Activated naive CD8-positive, alpha-beta T cell treated with anti-CD3 and anti-CD28 coated beads for 36 hours (primary cell): ENCODE measurements at places on chromosomes 1 and 21.

DNA sequence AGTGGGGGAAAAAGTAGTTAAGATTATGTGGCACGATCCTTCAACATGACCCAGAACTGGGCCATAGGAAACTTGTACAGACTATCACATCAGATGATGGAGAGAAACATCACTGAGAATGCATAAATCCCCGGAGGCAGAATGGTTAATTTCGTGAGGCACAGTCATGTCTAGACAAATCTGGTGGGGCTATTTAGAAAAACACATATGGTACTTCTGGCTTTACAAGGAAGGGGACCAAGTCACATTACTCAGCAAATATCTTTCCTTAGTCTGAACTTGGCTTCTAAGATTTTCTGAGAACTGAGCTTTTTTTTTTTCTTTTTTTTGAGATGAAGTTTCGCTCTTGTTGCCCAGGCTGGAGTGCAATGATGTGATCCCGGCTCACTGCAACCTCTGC lies 9.2 kb upstream of the UQCRHL start:
- DNase-seq: no peak

DNA sequence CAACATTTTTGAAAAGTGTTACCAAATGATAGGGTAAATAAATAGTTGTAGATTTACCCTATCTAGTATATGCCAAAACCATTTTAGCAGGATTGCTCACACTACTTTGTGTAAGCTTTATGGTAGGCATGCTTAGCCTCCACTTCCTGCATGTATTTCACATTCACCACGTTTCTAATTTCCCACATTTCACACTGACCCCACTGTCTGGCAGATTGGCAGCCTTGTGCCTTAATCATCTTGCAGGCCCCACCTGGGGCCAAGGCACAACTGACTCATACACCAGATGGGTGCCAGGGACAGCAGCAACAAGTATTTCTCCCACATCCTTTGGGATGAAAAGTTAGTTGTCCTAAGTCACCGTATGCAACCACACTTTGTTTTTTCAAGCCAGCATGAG lies 21.2 kb upstream of the CENPF start:
- no peak for DNase-seq

- no peak for DNase-seq
These were observed 31.4 kb upstream of the OLIG2 start for GRCh38 chr21:32994305-32994704.

- no peak for DNase-seq
These were observed 70.8 kb downstream of the PLPP3 start for GRCh38 chr1:56508523-56508983.

GRCh38 chr1:1189111-1189510 lies 15.4 kb downstream of the TTLL10 start:
- DNase-seq: no peak

DNA sequence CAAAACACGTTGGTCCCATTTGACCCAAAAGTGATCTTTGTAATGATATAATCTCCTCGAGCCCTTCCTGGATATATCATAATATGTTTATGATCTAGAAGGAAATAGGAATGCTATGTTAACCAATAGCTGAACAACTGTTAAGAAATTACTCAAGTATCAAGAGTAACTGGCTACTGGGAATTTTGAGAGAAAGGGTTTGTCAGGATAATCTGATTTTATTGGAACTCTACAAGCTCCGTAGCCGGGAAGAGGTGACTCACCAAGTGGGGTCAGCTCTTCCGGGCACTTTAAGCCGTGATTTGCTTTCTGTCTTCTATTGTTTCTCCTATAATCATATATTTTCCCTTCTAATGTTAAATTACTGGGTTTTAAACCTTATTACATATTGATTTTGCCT lies 250.5 kb upstream of the POGK start:
- no peak for DNase-seq

DNA sequence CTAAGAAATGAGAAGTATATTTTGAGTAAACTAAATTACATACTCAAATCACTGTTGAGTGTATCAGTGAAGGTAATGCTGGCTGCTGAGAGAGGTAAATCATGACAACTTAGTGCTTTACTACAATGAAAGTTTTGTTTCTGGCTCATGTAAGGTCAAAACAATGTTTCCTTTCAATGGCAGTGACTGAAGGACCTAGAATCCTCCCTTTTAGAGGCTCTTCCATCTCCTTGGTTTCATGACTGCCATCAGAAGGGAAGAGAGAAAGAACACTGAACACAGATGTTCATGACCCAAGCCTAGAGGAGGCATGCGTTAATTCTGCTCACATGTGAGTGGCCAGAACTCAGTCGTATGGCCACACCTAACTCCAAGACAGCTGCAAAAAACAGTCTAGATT lies 130.6 kb downstream of the AKT3 start:
- no peak for DNase-seq

GRCh38 chr1:90190523-90190922 lies 195.6 kb downstream of the ZNF326 start:
- DNase-seq: no peak

- no peak for DNase-seq
These were observed 39.2 kb downstream of the SIPA1L2 start for GRCh38 chr1:232590744-232591082.

GRCh38 chr1:193931356-193931755 lies 744.9 kb upstream of the B3GALT2 start:
- DNase-seq: no peak

GRCh38 chr1:207424570-207425131 lies 29.5 kb upstream of the CR2 start:
- no peak for DNase-seq

GRCh38 chr1:185529673-185530072 lies 204.5 kb upstream of the HMCN1 start:
- no peak for DNase-seq

GRCh38 chr1:16173447-16174260 lies 17.8 kb upstream of the EPHA2 start:
- no peak for DNase-seq

- no peak for DNase-seq
These were observed 68.3 kb downstream of the PLA2G4A start for GRCh38 chr1:186897008-186897407.

DNA sequence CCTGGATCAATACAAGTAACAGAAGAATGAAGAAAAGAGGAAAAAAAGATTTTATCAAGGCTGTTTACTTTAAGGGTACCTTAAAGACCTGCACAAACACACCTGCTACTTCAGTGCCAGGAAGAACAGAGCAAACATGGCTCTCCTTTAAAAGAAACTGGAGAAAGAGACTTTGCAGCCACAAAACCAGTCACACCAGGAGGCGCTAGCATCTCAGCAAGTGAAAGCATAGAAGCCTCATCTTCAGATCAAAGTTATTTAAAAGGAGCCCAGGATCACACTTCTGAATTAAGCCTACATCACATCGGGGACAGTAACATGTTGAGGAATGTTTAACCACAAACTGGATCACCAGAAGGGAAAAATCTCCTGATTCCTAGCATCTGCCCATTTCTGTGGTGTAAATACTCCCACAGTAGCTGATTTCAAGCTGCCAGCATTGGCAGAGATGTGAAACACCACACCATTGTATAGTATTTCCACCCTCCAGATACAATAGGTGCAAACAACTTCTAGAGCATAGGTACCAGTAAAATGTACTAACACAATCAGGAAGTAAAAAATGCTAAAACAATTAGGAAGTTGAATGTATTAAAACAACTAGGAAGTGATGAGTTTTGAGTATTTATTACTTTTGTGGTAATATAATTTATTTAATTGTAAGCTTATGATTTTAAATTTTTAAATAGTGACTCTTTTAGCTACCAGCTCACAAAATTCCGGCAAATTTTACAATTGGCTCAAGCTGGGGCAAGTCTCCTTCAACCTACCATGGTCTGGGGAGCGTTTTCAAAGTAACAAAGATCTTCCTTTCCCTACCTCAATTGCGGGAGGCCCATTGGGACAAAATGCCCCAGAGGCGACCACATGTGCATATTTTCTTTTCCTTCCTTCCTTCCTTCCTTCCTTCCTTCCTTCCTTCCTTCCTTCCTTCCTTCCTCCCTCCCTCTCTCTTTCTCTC lies 105.3 kb upstream of the CLDN14 start:
- DNase-seq: no peak

GRCh38 chr1:222824641-222825040 lies 9.8 kb downstream of the DISP1 start:
- no peak for DNase-seq

DNA sequence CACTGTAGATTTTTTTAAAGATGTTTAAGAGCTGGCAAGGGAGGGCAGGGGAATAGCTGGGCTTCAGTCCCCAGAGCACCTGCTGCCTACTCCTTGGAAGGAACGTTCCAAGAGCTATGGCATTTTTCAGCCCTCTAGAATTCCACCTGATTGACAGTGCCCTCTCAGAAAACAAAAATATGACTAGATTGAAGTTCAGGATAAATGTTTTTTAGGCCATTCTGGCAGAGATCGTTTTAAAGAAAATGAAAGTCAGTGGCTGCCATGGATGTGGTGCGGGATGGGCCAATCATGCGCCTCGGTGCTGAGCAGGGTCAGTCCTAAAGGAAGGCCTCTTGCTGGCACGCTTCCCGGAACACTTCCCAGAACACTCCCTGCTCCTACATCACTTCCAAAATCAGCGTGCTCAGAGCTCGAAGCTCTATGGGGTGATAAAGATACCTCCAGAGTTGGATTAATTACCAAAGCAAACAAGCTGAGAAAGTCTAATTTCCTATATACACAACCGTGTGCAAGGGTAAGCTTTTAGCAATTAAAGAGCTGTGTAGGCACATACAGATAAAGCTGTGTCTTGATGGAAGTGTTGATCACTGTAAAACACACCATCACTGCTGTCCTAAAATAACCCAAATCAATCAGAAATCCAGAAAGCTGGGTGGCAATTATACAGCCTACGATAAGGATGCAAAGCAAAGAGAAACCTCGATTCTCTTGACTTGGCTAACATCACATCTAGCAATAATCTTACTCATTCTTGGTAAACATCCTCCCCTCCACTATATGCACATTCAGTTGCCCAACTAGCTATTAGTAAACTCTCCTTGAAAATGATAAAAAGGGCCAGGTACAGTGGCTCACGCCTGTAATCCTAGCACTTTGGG lies 34.6 kb downstream of the TGFBR3 start:
- no peak for DNase-seq

- DNase-seq: no peak
These were observed 30.9 kb upstream of the UBE2U start for GRCh38 chr1:64172458-64172983.

DNA sequence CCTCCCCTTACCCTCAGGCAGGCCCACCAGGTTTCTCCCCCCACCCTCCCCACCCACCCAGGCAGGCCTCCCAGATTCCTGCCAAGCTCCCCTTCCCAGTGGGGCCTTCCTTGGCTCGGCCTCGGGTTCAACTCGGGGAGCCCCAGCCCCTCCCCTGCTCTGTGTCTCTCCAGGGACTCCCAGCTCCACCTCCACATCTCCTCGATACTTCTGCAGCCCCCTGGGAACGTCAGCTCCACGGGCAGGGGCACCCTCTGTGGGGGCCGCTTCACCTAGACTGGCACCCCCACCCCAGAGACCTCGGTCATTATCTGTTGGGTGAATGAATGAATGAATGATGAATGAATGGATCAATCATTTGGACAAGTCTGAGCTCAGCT lies 775 bp downstream of the MMEL1 start:
- DNase-seq: no peak

- no peak for DNase-seq
These were observed 71.2 kb downstream of the LHX4 start for GRCh38 chr1:180301135-180301742.

DNA sequence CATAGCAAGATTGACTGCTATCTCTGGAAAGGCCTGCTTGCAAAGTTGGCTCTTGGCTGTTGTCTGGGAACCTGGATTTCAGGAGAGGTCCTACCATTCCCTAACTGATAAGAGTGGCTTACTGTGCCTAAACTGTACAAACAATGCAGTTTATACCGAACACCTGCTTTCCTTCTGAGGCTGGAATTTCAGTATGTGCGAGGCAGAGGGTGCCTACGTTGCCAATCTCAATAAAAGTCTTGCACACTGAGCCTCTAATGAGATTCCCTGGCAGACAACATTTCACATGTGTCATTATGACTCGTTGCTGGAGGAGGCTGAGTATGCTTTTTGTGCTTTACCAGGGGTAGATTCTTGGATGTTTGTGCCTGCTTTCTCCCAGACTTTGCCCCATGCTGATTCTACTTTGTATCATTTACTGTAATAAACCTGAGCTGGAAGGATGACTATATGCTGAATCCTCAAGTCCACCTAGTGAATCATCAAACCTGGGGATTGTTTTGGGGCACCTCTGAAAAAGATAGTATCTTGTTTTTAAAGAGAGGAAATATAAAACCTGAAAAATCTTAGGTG lies 58.9 kb upstream of the GNG4 start:
- DNase-seq: no peak

GRCh38 chr1:165240492-165240891 lies 116.0 kb downstream of the LMX1A start:
- no peak for DNase-seq

- no peak for DNase-seq
These were observed 4.7 kb downstream of the CFAP45 start for GRCh38 chr1:159895286-159895685.

DNA sequence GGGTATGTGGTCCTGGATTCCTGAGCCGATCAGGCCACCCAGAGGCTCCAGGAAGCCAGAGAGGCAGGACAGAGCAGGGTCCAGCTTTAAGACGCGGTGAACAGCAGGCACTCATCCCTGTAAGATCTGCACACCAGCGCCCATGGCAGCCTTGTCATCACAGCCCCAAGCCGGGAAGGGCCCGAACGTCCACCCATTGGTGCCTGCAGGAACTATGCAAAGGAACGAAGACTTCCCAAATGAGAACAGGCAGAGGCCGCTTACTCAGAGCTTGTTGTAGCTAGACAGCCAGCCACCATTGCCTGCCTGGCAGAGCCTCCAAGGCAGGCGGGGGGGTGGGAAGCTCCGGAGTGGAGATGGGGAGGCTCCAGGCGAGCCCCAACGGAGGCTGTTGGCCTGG lies 12.1 kb upstream of the ARHGEF16 start:
- DNase-seq: no peak

DNA sequence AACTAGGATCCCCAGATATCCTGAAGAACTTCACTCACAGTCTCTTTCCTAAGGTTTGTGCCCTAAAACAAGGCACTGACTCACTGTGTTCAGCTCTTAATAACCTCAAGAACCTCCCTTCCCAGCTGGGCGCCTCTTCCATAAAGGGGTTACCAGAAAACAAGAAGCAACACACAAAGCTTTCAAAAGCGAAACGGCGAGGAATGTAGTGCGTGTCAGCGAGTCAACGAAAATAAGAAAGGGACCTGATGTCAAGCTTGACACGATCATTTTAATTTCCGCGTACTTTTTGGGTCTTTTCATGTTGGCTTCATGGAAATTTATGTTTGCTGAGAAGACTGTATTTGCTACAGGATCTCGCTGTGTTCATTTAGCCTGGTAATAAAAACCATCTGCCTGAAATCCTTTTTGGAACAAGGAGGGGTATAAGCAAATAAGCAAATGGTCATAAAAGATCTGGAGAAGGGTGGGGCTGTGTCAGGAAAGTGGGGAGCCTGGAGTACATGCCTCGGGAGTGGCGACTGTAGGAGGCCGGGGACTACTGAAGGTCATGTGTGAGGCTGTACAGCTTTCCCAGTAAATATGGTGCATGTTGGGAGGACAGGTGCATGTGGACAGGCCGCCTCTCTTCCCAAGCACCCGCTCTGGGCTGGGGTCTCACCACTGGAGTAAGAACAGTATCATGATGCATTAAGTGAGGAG lies 11.4 kb upstream of the CLDN14 start:
- DNase-seq: no peak

- DNase-seq: no peak
These were observed 54.8 kb downstream of the VCAM1 start for GRCh38 chr1:100774370-100774769.

- no peak for DNase-seq
These were observed 47.2 kb downstream of the RCAN1 start for GRCh38 chr21:34567604-34568155.

- DNase-seq: no peak
These were observed 7.6 kb upstream of the CD1A start for GRCh38 chr1:158246650-158247049.
